ENCODE measurements at places on chromosomes 5 and 9. TPM values are rescaled to one million over a fixed set of nuclear protein-coding genes. Genes with fewer than 3 reads are reported as not detected.

STK32A gene
- total RNA-seq = not detected

SPEF2 gene
- 1.7 TPM for total RNA-seq

ISCA1 gene
- 36.0 TPM for total RNA-seq

SMIM33 gene
- 0.13 TPM for total RNA-seq

TMEM215 gene
- total RNA-seq = not detected

SLC36A3 gene
- not detected for total RNA-seq

MYOT gene
- not detected for total RNA-seq

UNC5A gene
- 0.66 TPM for total RNA-seq

PNPLA7 gene
- 0.22 TPM for total RNA-seq

LHX6 gene
- under 0.01 TPM for total RNA-seq

CYLC2 gene
- not detected for total RNA-seq

CKMT2 gene
- total RNA-seq = not detected

TMEM161B gene
- total RNA-seq = 18.5 TPM

NFIB gene
- total RNA-seq = 191 TPM

LAMC3 gene
- total RNA-seq = 0.22 TPM

C5orf46 gene
- total RNA-seq = not detected

FREM1 gene
- total RNA-seq = 0.27 TPM

GALNT12 gene
- 1.4 TPM for total RNA-seq

SPINK7 gene
- not detected for total RNA-seq
